ENCODE measurements at places on chromosomes 5 and 9.

- no peak for DNase-seq
Observed at GRCh38 chr5:140827704-140828361, at the start of gene PCDHA6. PCDHA6 (plus strand) TSS chr5:140827960; CDS start chr5:140828092, 132 bp downstream.

DNA sequence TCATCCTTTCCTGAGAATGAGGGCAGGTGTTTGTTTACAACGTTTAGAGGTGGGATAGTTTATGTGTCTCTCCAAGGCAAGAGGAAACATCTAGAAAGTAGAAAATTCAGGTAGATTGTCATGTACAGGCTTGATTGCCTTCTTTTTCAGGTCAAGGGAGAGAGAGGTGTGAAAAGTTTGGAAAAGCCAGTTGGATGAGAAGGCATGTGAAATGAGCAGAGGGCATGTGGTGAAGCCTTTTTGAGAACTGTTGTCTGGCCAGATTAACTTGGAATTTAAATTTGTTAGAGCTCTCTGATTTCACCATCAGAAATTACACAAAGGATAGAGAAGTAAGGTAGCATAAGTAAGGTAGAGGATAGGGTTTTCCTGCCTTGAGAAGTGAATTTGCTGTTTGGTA, 74.6 kb downstream of the SNX24 start:
- no peak for DNase-seq

DNA sequence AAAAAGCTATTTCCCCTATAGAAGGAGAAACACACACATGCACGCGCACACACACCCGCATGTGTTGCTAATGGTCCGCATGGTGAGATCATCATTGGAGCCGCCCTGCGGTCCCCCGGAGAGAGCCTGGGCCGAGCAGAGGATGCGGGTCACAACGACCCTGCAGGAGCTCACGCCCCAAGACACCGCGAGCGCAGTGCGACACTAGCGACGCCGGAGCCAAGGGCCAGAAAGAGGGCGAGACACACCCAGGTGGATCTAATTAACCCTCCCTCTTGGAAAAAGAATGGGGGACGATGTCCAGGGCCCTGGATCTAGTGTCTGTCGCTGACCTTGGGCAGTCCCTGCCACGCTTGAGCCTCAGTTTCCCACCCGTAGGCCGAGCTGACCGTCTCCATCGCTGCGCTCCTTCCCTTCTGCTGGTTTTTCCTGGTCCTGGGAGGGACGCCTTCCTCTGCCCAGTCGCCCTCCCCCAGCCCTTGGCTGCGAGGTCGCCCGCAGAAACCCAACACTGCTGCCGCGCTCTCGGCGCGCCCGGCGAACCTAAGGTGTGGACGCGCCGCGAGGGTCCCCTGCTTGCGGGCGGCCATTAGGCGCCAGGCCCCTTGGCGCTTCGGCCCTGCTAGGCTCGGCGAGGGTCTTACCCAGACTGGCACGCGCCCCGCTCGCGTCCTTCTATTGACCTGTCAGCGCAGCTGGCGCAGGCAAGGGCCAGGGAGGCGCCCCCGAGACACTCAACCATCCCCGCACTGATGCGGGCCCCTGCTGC, 47.5 kb upstream of the RNF20 start:
- DNase-seq, result peak; percentile 56

DNA sequence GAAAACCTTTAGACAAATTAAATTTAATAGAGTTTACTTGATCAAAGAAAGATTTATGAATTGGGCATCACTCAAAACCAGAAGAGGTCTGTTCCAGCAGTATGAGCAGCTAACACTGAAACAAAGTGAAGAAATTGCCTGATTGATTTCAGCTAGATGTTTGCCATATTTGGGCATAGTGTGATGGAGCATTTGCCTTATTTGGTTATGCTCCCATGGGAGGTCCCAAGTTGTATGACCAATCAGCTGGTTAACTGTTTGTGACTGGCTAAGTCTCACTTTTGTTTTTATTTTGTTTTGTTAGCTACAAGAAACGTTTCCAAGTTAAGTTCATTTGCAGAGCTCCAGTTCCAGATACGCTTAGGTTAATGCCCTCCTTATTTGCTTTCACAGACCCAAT, 53.3 kb upstream of the LMNB1 start:
- DNase-seq, result no peak

DNA sequence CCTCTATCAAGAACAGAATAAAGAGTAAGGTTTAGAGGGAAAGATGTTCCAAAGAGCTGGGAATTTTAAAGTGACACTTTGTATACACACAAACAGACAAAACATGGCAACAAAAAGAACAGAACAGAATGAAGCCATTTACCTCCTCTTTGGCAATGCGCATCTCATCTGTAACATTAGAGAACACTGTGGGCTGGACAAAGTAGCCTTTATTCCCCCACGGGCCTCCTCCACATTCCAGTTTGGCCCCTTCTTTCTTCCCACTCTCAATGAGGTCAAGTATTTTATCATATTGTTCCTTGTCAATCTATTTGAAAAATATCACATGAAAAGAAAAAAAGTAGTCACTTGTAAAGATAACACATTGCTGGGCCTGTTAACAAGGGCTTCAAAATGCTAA, 41.0 kb downstream of the ALDH1A1 start:
- no peak for DNase-seq

DNA sequence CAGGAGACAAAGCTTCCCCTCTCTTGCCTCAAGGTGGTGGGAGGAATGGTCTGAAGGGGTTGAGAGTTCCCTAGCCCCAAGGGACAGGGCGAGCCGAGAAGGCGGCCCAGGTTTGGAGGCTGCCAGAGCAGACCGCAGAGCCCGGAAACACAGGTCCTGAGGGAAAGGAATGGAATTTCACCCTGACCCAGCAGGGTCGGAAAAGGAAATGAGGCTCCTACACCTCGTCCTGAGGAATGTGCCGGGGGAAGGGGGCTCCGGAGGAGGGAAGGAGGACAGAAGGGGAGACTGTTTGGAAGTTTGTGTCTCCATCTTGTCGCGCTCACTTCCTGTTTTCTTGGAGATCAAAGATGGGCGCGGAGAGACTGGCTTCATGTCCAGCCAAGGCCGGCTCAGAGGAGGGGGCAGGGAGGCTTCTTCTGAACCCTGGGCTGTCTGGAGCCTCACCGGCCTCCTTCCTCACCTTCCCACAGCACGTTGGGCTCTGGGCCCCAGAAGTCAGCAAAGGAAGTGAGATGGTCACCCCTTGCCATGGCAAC, 9.6 kb downstream of the ENG start:
- peak; percentile 21 for DNase-seq

- no peak for DNase-seq
Observed at GRCh38 chr9:5643005-5643624, 14.2 kb downstream of the RIC1 start.

DNA sequence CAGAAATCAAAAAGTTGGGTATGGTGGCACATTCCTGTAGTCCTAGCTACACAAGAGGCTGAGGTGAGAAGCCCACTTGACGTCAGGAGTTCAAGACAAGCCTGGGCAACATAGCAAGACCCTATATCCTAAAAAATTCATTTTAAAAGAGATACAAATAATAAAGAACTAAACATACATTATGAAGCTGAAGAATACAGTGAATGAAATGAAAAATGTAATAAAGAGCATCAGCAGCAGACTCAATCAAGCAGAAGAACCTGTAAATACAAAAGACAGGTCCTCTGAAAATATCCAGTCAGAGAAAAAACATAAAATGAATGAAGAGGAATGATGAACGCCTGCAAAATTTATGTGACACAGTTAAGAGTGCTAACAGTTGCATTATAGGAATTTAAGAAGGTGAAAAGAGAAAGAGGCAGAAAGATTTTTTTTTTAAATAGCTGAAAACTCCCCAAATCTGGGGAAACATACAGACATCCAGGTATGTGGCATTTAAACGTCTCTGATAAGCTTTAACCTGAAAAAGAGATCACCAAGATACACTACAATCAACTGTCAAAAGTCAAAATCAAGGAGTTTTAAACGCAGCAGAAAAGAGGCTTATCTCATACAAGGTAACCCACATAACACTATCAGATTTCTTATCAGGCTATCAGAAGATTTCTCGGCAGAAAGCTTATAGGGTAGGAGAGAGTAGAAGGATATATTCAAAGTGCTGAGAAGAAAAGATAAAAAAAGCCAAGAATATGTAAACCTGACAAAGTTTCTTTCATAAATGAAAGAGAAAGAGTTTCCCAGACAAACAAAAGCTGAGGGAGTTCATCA, 57.6 kb downstream of the PRRC1 start:
- no peak for DNase-seq

DNA sequence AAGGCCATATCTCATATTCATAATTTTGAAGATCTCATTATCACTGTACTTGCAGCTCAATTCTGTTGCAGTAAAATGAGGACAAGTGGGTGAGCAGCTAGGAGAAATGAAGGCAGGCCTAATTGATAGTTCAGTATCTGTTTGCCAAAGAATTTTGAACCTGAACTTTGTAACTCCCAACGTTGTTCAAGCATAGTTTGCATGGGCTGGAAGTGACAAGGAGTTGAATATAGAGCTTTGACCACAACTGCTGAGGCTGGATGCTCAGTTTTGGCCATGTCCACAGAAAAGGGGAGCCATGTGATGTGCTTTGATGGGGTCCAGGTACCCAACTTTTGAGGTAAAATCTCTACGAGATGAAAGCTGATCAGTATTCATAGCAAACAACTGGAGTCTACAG, 177.5 kb downstream of the NXNL2 start:
- DNase-seq, result no peak

DNA sequence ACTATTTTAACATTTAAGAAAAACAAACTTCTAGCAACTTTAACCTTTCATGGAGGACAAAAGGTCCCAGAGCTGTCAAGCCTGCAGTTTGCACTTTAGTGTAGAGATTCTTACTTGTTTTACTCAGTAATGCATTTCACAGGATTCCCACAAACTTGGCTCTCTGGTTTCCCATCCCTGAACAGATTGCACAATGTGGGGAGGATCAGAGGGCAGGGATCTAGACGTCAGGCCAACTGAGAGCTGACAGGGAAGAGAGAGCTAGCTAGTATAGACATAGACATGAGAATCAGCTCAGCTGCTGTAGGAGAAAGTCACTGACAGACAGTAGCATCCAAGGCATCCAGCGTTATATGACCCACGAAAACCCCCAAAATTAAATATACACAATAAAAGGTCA, 20.9 kb upstream of the BNIP1 start:
- no peak for DNase-seq

GRCh38 chr9:20197976-20198685, 409.3 kb upstream of the SLC24A2 start:
- no peak for DNase-seq

- DNase-seq, result peak; percentile 51
Observed at GRCh38 chr5:147169399-147169798, 65.4 kb upstream of the STK32A start.

- DNase-seq, result no peak
Observed at GRCh38 chr9:21267485-21268346, 27.9 kb upstream of the IFNA14 start.

GRCh38 chr9:88164850-88165249, 26.6 kb upstream of the SPATA31C2 start:
- no peak for DNase-seq

DNA sequence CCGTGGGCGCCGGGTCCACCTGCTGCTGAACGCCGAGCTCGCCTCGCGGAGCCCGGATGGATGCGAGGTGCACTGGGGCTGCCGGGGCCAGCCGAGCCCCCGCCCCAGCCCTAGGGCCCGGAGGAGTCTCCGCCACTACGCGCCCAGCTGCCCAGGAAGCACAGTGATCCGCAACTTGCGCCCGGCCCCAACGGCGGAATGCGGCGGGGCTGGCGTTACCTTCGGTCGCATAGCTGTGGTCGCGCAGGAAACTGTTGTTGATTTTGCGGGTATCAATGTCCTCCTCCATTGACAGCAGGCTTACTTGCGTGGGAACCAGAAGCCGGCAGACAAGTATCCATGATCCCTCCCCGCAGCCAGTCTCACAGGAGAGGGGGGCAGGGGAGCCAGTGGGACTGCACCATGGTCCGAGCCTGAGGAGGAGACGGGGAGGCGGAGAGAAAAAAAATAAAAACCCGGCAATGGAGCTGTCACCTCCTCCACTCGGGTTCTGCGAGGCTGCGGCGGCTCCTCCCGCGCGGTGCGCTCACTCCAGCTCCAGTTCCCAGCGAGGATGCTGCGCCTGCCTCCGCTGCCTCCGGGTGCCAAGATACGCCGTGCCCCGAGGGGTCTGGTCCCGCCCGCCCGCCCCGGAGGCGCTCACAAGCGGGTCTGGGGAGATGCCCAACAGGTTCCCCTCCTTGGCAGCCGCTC, 628 bp downstream of the PPP2R2B start:
- DNase-seq, result peak; percentile 21

GRCh38 chr9:126372716-126373115, 46.1 kb downstream of the MVB12B start:
- peak; percentile 18 for DNase-seq

GRCh38 chr5:172835290-172835993, 1.4 kb downstream of the ERGIC1 start:
- DNase-seq, result no peak

DNA sequence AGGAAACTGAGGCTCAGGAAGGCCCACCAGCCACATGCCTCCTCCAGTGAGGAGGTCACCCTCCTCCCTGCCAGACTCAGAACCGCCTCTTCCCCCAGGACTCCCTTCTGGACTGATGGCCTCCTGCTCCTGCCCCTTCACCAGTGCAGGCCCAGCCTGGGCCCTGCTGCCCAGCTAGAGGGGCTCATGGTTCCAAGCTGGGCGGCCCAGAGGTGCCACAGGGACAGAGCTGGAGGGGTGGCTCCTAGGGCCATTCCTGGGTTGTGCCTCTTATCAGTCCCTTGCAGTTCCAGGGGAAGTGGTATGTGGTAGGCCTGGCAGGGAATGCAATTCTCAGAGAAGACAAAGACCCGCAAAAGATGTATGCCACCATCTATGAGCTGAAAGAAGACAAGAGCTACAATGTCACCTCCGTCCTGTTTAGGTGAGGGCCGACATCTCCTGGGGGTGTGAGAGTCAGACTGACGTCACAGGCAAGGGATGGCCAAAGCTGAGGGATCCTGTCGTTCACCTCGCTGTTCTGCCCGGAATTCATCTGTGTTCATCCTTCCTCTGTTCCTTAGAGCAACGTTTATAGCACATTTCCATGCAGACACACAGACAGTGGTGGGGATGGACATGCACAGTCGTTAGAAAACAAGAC, 819 bp downstream of the LCN2 start:
- no peak for DNase-seq

- DNase-seq, result peak; percentile 90
Observed at GRCh38 chr5:42944989-42945388, 95.1 kb downstream of the ANXA2R start.

DNA sequence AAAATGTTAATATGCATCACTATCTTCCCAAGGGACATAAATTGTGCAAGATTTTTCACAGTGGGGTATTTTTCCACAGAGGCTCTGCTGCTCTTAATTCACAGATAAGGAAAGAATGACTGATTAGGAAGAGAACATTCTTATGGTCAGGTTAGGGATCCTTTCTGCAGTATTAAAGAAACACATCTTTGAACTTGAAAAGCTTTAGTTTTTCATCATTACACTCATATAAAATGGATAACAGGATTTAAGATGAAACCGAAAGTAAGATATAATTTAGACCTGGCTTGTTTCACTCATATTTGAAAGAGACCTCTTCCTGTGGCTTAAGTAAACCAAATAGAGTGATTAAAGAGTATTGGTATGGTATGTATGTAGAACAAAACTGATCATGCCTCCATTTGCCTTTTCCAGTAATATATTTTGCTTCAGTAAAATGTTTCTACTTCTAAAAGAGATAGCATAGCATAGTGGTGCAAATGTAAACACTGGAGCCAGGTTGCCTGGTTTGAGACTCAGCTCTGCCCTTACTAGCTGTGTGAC, 160.0 kb downstream of the PRR16 start:
- DNase-seq, result peak; percentile 63

- DNase-seq, result no peak
Observed at GRCh38 chr5:159650803-159651202, 265.5 kb upstream of the ADRA1B start.

- no peak for DNase-seq
Observed at GRCh38 chr5:1804001-1804690, 2.9 kb downstream of the NDUFS6 start.

Data from EL (cell line).